ENCODE measurements at places on chromosomes 6 and 20.

DNA sequence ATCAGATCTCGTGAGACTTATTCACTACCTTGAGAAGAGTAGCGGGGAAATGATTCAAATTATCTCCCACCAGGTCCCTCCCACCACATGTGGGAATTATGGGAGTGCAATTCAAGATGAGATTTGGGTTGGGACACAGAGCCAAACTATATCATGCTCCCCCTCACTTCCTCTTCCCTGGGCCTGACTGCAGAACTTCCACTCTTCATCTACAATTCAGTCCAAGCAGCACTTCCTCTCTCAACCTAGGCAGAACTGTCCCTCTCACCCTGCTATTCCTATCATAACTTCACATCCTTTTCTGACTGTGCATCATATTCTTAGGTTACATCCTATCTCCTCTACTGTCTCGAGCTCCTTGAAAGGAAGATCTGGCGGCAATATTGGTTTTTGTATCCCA is 184.0 kb upstream of the HDDC2 start:
- DNase-seq = no peak

- DNase-seq = no peak
Measured at GRCh38 chr6:97047473-97048201, 123.1 kb downstream of the KLHL32 start.

DNA sequence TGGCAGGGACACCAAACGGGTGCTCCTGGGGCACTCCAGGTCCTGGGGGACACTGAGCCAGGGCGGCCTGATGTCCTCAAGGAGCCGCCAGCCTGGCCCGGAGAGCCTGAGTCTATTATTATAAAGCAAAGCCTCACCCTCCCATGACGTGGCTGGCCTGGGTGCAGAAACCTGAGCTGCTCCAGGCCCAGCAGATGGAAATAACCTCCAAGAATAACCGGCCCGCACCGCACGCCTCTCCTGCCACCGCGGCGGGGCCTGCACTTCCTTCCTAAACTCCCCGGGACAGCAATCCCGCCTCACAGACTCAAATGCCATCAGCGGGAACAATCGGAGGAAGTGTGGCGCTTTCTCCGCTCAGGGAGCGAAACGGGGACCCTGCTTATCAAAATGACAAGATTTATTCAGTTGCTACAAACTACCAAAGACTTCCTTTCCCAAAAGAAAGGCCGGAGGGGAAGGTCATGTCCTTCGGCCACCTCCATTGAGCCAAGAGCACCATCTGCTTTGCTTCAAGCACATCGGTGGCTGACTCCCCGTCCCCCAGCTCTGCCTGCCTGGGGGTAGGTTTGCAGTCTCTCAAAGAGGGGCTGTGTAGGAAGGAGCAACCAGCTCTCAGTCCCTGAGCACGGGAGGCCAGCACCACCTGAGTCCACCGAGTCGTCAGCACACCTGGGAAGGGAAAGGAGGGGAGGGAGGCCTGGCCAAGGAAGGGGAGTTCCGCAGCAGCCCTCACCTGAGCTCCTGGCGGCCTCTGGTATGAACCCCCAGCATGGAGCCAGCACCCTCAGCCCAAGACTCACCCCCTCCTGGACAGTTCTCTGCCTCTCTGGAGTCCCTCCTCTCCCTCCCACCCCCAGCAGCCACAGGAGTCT is 78.6 kb upstream of the QKI start:
- DNase-seq = no peak

- no peak for DNase-seq
Measured at GRCh38 chr6:18488526-18489270, 101.5 kb downstream of the RNF144B start.

DNA sequence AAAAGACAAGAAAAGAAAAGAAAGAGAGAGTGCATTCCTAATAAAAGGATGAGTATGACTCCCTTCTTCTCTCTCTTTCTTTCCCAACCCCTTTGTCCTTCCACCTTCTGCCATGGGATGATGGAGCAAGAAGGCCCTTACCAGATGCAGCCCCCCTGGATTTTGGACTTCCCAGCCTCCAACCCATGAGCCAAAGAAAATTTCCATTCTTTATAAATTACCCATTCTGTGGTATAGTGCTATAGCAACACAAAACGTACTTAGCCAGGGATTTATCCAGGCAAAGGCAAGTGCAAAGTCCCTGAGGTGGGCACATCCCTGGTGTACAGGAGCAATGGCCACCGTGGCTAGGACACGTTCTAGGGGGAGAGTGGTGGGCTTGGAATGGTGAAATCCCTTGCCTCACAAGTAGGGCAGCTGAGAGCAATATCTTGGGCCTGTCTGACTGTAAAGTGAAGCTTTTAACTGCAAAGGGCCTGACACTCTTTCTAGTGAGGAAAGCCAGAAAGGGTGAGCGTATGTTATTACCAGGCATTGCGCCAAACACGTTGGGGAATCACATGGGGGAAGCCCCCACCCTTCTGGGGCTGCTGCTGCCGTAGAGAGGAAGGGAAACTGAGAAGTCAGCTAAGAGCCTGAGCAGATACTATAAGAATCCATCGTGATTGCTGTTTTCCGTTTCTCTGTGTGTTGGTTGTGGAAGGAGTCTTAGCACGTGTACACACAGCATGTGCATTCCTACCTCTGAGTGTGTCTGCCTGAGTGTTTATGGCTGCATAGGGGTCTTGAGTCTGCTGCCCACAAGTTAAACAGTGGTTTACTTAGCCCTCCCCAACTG is 50.7 kb upstream of the SIRPA start:
- no peak for DNase-seq

DNA sequence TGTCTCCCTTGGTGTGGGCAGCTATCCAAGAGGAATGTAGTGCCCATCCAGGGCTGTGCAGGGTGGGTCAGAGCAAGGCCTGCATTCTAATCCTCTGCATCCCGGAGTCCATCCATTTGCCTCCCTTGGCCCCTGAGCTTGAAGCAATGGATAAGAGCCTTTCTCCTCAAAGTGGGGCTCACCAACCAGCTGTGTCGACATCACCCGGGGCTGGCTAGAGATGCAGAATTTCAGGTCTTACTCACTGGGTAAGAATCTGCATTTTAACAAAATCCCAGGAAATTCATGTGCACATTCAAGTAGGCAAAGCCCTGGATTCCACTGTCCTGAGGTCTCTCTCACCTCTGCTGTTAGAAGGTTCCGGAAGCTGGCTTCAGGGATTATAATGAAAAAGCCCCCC is 95.3 kb downstream of the MDGA1 start:
- DNase-seq = no peak

DNA sequence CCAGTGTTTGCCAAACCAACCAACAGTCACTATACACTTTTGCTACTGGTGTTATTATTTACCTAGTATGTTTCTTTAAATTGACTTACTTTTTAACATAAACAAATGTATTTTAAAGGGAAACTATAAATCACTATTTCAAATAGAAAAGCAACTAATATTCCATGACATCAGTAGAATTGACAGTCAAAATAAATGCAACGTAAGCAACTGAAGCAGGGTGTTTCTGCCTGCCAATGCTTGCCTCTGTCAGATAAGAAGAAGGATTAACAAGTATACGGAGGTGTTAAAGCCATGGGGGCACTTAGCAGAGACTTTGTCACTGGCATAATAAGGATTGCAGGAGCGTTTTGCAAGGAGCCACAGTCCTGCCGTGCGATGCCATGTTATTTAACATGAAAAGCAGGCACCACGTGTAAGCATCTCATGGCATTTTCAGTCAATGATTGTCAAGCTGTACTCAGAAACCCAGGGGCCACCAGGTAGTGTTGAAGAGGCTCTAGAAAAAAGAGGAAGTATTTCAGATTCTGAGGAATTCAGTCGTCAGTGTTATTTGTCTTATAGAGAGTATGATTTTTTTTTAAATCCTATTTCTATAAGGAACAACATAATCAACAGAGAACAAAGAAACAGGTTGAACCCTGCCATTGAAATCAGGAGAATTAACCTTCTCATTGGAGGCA is 131.7 kb downstream of the BFSP1 start:
- no peak for DNase-seq

- DNase-seq = no peak
Measured at GRCh38 chr20:5785146-5785545, 34.9 kb downstream of the SHLD1 start.

DNA sequence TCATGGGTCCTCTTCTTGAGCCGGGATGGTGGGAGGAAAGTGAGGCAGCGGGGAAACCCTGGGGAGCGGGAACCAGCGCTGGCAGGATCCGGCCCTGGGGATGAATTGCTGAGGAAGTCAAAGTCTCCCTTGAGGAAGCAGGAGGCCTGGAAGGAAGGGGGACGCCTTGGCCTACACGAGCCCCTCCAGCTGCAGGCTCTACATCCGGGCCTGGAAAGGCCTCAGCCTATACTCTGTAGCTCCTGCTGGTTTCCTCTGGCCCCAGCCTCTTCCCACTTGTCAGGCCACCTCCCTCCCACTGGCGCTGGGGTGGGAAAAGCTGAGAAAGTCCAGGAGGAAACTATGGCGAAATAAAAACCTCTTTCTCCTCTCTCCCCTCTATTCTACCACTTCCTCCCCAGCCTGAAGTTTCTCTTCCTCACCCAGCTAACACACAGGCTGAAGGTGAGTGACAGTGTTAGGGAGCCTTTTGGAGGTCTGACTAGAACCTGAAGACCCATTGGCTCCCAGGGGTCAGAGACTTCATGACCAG is 14.9 kb downstream of the TREML2 start:
- no peak for DNase-seq

DNA sequence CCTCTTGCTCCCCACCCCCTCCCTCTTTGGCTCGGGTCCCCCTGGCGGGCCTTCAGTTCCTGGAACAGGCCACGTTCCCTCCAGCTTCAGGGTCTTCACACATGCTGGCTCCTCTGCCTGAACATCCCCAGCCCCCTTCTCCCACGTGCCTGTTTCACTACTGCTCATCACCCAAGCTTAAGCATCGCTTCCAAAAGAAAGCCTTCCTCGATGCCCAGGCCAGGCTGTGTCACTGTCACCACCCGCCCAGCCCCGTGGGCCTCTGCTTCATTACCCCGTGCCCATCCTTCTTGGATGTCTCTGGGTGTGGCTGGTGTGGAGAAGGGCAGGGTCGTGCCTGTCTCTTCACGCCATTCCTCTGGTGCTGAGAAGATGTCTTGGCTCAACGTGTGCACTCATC is 2.8 kb downstream of the DLGAP4 start:
- DNase-seq = no peak

DNA sequence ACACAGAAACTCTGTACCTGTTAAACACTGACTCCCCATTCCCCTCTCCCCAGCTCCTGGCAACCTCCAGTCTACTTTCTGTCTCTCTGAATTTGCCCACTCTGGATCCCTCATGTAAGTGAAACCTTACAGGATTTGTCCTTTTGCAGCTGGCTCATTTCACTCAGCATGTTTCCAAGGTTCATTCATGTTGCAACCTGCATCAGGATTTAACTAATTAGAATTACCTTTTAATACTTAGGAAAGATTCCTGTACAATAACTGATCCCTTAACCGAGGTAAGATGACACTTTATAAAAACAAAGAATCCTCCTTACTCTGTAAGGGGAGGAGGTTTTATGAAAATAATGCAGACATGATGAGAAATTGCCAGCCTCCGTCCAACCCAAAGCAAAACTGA is 113.1 kb upstream of the MTHFD1L start:
- no peak for DNase-seq

GRCh38 chr20:9166153-9166780 is 97.4 kb downstream of the PLCB4 start:
- no peak for DNase-seq

DNA sequence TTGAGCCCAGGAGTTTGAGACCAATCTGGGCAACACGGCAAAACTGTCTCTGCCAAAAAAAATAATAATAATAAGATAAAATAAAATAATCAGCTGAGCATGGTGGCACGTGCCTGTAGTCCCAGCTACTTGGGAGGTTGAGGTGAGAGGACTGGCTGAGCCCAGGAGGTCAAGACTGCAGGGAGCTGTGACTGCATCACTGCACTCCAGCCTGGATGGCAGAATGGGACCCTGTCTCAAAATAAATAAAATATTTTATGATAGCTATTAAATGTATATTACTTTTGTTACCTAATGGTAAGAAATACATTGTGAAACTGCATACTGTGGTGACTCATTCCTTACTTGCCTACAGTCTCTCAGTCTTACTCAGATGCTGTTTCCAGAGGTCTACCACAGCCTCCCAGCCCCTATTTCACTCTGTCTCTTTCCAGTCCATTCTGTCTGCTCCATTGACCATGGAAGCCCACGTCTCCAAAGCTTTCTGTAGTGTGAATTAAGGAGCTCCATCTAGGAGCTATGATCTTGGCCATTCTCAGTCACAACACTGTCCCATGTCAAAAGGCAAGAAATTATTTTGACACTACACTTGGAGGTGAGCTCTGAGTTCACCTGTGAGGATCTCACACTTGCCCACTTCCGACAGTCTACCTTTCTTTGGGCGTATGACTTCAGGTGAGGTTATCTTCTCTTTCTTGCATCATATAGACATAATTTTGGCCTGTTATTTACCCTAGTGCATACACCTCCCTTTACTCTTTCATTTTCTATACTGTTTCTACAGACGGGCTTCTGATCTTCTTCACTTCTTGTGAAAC is 22.4 kb upstream of the SNX9 start:
- DNase-seq = no peak

- DNase-seq = no peak
Measured at GRCh38 chr6:153814136-153814535, 224.9 kb upstream of the OPRM1 start.

GRCh38 chr20:33724439-33725094 is 4.5 kb upstream of the PXMP4 start:
- no peak for DNase-seq

DNA sequence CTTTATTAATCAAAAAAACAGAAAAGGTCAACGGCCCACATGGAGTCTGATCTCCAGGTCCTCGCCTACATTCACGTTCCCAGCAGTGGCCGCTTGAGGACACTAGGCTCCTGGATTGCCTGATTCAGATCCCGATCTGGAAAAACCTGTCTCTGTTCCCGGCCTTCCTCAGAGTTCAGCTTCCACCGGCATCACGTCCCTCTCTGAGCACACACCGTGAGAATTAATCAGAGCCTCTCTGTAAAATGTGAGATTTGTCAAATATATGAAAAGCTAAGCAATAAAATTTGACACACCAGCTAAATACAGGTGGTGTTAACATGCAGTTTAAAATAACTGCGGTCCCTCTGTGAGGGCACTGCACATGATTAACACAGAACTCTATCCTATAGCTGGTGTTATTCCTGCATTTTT is 122.8 kb upstream of the COL21A1 start:
- no peak for DNase-seq

DNA sequence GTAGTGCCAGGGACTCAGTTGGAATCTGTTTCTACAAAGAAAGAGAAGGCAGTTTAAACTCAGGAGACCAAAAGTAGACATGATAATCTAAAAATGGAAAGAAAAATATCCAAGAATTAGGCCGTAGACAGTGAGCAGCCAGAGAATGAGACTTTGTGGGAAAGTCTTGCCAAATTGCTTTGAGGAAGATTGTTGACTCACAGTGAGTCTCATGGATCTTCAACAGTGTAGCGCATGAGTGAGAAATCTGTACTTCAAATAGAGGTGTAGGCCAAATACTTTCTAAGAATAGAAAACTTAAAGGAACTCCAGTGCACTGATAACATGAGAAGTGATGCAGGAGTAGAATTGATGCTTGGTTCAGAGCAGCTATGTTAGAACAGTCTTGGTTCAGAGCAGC is 284.5 kb downstream of the HTR1B start:
- DNase-seq = no peak

GRCh38 chr6:159852877-159853276 is 37.9 kb upstream of the MAS1 start:
- no peak for DNase-seq
